ENCODE measurements at places on chromosomes 5 and 9.
A peak's percentile ranks its signal among the peaks of the same experiment; 100 is the strongest.

- DNase-seq = no peak
These were observed 2.7 kb downstream of the RFESD start for GRCh38 chr5:95649274-95649673.

DNA sequence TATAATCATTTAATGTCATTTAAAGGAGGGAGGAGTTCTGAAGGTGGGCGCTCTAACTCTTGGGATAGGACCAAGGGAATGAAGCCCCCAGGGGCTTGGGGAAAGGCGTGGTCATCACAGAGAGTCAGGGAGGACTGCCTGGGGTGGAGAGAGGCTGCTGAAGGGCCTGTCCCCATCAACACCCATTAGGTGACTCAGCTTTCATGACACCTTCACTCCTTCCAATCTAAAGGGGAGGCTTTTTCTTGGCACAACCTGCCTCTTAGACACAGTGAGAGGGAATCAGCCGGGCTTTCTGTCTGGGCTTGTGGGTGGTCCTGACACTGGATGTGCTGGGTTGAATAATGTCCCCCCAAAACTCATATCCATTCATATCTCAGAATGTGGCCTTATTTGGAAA lies 31.4 kb upstream of the ANKRD33B start:
- no peak for DNase-seq

- DNase-seq = no peak
These were observed 521.7 kb upstream of the DAB2 start for GRCh38 chr5:39946356-39947045.

DNA sequence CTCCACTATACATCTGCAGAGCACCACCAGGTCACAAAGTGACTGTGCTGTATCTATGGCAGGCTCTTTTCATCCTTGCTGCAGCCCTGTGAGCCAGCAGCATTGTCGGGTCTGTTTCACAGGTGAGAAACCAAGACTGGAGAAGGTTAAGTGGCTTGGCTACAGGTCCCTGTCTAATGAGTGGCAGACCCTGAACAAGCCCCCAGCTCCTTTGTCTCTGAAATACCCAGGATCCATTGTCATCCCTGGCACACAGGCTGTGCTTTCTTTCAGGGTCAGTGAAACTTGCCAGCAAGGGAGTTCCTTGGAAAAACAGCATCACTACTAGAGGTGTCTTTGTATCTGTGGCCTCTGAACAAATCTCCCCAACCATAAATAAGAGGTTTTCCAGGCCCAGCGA lies 27.6 kb upstream of the CXCL14 start:
- DNase-seq = no peak

- DNase-seq = peak; percentile 11
These were observed 23.9 kb downstream of the GOLM1 start for GRCh38 chr9:86075132-86076109.

Data from fibroblast of gingiva (primary cell).